Activated naive CD4-positive, alpha-beta T cell treated with anti-CD3 and anti-CD28 coated beads, Interleukin-2, amount 50 U/mL, for 72 hours (primary cell): ENCODE measurements at places on chromosomes 6 and 20.
A peak's percentile ranks its signal among the peaks of the same experiment; 100 is the strongest.

- DNase-seq: no peak
Observed at GRCh38 chr20:14916360-14916920, 579.0 kb upstream of the FLRT3 start.

- DNase-seq: no peak
Observed at GRCh38 chr6:56890683-56891429, 64.1 kb upstream of the BEND6 start.

- no peak for DNase-seq
Observed at GRCh38 chr20:33423141-33423834, 20.3 kb downstream of the SNTA1 start.

GRCh38 chr20:23156842-23157423 lies 70.8 kb upstream of the CD93 start:
- no peak for DNase-seq

- no peak for DNase-seq
Observed at GRCh38 chr6:33670971-33671743, 40.3 kb downstream of the UQCC2 start.

- DNase-seq: no peak
Observed at GRCh38 chr6:2792330-2793110, 27.3 kb downstream of the WRNIP1 start.

- no peak for DNase-seq
Observed at GRCh38 chr6:5334341-5334740, 73.0 kb downstream of the FARS2 start.

- no peak for DNase-seq
Observed at GRCh38 chr6:105619971-105620741, 217.3 kb upstream of the PREP start.

- DNase-seq: no peak
Observed at GRCh38 chr6:26170951-26171841, 84.0 kb downstream of the HFE start.

- no peak for DNase-seq
Observed at GRCh38 chr6:152054441-152054840, 247.0 kb downstream of the ESR1 start.

DNA sequence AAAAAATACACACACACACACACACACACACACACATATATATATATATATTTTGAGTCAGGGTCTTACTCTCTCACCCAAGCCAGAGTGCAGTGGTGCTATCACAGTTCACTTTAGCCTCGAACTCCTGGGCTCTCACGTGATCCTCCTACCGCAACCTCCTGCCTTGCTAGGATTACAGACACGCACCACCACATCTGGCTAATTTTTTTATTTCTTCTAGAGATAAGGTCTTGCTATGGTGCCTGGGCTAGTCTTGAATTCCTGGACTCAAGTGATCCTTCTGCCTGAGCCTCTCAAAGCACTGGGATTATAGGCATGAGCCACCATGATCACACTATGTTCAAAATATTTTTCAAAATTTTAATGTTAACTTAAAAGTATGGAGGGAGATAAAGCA lies 43.5 kb downstream of the NUP153 start:
- no peak for DNase-seq

- peak; percentile 82 for DNase-seq
Observed at GRCh38 chr6:31497531-31498476, at the start of gene MICB. MICB (plus strand) TSS chr6:31498145; CDS start chr6:31498194, 49 bp downstream.

DNA sequence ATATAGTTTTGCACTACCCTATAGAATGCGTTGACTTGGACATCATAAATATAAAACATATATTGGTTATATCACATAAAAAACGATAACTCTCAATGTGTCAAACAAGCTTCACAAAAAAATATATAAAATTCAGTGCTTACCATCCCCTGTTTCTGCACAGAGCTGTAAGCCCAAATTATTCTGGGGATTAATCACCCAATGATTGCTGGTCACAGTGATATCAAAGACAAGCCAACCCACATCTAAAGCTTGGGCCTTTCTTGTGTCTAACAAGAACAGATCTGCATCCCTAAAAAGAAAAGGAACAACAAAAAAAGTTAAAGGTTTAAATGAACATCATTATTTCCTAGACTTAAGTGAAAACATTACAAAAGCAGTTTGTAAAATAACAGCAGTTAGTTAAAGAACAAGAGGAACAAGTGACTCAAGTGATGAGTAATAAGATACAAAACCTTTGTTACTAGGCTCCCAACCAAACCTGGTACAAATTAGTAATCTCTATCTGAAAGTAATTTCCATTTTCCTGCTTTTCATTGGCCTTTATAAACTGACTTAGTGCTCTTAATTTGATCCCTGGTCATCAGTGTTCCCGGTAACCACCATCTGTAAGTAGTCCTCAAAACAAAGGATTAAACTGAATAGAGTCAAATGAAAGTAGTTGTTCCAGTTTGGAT lies 81.1 kb downstream of the BMP5 start:
- DNase-seq: no peak

DNA sequence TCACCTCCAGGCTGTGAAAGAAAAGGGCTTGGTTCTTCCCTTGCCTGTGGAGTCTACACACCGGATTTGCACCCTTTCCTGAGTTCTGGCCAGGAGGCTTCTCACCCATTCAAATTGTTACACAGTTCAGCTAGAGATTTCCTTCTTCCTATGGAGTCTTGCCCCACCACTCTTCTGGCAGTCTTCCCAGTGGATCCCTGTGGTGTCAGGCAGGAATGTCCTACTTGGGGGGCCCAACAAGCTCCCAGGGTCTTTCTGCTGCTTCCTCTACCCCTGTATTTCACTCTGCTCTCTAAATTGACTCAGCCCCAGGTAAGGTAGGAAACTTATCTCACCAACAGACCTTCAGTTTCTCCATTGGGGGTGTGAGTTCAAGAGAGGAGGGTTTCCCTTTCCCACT lies 14.0 kb upstream of the CST9L start:
- DNase-seq: no peak

- DNase-seq: no peak
Observed at GRCh38 chr20:53276143-53276542, 304.0 kb downstream of the TSHZ2 start.
